Stimulated activated CD4-positive, alpha-beta T cell treated with anti-CD3 and anti-CD28 coated beads, Interleukin-2, amount 100 ng/mL, for 24 hours (primary cell): ENCODE measurements at places on chromosomes 4 and X.

GRCh38 chr4:16846540-16847117 lies 51.8 kb downstream of the LDB2 start:
- DNase-seq, result no peak

DNA sequence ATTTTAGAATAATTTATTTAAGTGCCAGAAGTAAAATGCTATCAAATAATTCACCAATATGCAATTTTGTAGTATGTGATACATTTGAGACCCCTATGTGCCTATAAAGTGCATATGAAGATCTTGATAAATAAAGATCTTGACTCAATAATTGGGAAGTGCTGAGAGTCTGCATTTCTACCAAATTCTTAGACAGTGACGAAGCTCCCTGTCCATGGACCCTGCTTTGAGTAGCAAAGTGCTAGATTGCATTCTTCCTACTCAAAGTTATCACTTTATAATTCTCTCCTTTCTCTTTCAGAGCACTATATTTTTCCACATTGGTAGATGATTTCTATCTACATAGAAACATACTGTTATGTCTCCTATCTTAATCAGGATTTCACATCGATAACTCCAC lies 1393.9 kb downstream of the ARAP2 start:
- no peak for DNase-seq

DNA sequence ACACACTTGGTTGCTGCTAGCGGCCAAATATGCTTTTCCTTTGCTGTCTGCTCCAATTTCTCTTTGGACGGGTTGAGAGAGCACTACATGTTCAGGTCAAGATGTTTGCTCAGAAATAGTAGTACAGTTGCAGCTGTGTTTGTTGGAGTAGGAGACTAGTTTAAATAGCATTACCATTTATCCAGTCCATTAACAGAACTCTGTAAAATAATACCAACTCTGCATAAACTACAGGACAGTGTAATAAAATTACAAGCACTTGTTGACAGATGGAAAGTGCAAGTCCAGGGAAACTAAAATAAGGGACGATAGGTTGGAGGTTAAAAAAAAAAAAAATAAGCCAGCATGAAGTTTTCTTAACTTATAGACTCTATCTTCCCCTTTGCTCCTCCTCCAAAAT lies 20.2 kb downstream of the SLIT2 start:
- no peak for DNase-seq

DNA sequence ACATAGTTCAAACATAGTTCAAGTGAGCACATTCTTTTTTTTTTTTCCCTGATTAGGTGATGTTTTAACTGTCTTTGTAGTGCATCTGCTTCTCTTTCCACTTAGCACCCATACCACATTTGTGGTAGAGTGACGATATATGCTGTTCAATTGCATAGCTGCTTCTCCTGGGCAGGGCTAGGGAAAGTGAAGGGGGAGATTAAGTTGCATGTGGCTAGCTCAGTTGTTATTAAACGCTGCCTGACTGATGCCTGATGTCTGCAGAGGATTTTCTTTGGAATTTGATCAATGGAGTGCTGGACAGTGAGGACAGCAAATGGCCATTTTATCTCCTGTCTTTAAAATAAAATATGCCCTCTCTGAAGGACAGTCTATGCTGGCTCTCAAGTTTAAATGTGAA lies 63.7 kb downstream of the ANK2 start:
- no peak for DNase-seq

DNA sequence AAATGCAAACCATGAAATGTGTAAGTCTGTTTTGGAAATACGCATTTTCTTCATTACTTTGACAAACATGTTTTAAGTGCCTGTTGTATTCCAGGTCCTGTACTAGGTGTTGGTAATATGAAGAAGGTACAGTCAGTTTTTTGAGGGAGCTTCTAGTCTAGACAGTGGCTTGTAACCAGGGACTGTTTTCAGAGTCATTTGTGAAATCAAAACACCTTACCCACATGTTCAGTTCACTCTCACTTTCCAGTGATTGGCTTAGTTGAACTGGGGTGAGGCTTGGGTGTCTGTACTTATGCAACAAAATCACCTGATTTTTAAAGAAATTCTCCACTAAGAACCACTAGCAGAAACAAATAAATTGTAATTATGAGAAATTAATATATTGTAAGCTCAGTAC lies 16.4 kb downstream of the DCLK2 start:
- no peak for DNase-seq

DNA sequence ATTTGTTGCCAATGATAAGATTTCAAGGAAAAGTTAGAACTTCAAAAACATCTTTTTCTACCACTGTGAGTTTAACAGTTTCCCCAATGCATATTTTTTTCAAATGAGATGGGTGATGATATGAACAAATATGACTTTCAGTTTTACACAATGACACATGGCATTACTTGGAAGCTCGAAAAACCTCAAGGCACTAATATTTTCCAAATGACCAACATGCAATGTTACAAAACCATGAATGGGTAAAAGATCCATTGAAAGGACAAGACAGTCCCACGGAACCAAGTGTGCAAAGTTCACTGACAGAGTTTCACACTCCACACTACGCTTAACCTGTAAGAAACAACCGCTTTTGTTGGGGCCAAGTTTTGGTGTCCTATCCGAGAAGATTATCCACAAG lies 84.5 kb downstream of the CD99L2 start:
- no peak for DNase-seq

DNA sequence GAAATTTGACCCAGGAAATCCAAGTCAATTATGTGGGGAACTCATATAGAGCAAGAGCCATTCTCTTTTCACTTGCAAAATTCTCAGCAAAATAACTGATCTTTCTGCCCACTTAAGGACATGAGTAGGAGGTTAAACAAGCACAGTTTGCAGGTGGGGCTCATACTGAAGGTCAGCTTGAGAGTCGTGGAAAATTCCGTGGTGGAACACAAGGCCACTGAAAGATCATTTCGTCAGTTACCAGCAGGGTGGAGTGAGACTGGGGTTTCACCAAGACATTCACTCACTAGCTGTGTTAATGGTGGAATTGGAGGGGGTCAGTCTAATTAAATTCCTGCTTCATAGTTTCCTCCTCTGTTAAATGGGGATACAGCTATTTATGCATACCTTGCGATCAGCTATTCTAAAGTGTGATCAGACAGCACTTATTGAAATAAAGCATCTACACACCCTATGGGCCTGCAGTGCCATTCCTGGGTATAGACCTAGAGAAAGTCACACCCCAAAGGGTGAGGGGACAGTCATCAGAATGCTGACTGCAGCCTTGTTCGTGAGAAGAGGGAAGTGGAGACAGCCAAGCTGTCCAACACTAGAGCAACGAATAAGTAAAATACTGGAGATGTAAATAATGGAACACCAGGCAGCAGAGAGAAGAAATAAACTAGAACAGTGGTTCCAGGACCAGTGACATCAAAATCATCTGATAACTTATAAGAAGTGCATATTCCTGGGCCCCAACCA lies 42.7 kb upstream of the CLNK start:
- no peak for DNase-seq

DNA sequence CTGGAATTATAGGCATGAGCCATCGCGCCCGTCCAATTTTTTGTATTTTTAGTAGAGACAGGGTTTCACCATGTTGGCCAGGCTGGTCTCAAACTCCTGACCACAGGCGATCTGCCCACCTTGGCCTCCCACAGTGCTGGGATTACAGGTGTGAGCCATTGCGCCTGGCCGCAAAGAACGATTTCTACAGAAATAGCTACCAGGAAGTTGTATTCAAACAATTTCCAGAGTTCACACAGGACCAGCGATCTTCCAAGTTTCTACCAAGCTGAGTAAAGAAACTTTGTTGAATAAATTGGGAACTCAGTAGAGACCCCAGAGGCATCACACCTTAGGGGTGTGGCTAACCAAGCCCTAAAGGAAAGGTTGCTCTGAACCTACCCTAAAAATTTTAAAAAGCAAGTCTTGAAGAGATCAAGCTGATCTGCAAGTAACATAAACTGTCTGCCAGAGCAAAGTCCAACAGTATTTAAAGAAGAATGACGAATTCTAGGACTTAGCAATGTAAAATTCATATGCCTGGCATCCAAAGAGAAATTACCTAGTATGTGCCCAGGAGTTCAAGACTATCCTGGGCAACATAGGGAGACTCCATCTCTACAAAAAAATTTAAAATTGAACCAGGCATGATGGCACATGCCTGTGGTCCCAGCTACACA lies 48.4 kb upstream of the USP9X start:
- no peak for DNase-seq

- no peak for DNase-seq
Measured at GRCh38 chrX:115266300-115266699, 23.2 kb upstream of the LUZP4 start.

DNA sequence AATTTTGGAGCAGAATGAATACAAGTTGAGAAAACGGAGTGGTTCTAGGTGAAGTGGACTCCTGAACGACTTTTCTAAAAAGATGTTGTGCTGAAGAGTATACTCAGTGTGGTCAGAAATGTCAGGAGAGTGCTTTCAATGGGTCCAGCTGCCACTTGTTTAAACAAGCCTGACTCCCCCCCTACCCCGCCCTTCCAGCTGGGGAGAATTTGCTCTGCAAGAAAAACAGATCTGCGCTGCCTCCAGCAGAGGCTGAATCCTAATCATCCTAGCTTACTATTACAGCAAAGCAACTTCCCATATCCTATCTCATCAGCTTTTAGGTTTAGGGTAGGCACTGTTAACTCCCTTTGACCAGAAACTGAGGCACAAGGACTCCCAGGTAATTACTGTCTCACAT lies 1.9 kb downstream of the MAP3K15 start:
- no peak for DNase-seq

- no peak for DNase-seq
Measured at GRCh38 chrX:149079805-149080406, 425.2 kb downstream of the IDS start.

- peak; percentile 49 for DNase-seq
Measured at GRCh38 chrX:11759461-11760311, 1.6 kb downstream of the MSL3 start.

GRCh38 chr4:16745009-16745635 lies 153.3 kb downstream of the LDB2 start:
- DNase-seq, result no peak

- no peak for DNase-seq
Measured at GRCh38 chrX:118383120-118383519, 37.2 kb downstream of the WDR44 start.

GRCh38 chrX:69262036-69262936 lies 97.0 kb upstream of the PJA1 start:
- DNase-seq, result no peak

DNA sequence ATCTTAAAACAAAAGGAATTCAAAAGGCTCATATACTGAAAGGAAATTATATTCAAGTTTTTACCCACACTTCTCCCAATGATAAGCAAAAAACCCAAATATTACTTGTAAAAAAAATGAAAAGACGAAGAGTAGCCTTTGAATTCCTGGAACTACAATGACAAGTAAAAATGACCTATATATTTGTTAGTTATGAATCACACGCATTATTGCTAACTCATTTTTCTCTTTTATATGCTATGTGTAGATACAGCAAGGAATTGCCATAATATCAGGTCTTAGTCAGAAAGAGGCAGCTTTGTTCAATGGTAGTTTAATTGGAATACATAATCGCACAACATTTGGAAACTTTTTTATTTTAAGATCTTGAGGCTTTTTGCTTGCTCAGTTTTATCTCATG lies 22.7 kb upstream of the ASB5 start:
- no peak for DNase-seq

DNA sequence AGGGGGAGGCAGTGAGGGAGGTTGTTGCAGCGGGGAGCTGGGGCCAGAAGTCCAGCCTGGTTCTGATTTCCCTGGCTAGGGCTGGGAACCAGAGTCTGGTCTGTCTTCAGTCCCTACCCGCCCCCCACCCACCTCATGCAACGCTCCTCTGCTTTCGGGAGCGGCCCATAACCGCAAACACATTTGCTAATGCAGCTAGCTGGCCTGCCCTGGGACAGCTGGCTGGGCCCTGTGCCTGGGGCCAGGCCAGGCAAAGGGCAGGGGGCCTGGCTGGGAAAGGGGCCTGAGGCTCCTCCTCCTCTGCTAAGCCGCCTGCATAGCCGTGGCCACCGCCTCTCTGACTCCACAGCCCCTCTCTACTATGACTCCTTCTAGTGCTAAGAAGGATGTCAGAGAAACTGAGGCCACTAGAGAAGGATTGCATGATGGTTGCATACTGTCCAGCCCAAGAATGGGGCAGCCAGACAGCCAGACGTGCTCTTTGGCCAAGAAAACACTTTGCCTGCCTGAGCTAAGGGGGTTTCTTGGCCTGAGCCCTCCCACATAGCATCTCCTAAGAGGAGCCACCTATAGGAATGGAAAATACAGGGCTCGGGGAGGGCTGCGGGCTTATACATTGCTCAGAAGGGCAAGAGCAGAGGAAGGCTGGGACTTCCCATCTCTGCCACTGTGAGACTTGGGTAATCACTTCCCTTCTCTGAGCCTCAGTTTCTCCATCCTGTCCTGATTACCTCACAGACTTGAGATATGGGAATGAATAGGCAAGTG lies 76.9 kb downstream of the PJA1 start:
- no peak for DNase-seq
